ENCODE measurements at places on chromosomes 2 and 18. TPM values are rescaled to one million over a fixed set of nuclear protein-coding genes. Genes with fewer than 3 reads are reported as not detected.

The SLC30A3 gene
- total RNA-seq = 0.24 TPM

The FSIP2 gene
- 0.27 TPM for total RNA-seq

The CHN1 gene
- 1.3 TPM for total RNA-seq

- H3K27ac ChIP-seq = peak overlapping the region; percentile 99
- peaks cover 52% of the 10 kb centered on the region for H3K4me1 ChIP-seq
- no peaks in the 10 kb centered on the region for H3K27me3 ChIP-seq
- H3K4me3 ChIP-seq = no peak overlapping the region
- peak; percentile 83 for DNase-seq
- H3K36me3 ChIP-seq = peaks cover 73% of the 10 kb centered on the region
Observed at GRCh38 chr2:223760838-223761502, 76.4 kb downstream of the AP1S3 start.

- no peak for DNase-seq
- no peaks in the 10 kb centered on the region for H3K36me3 ChIP-seq
- H3K4me3 ChIP-seq = no peak overlapping the region
Observed at GRCh38 chr2:224083638-224084037, 44.6 kb upstream of the SERPINE2 start.

GRCh38 chr2:223811757-223812156 is 25.6 kb downstream of the AP1S3 start:
- no peaks in the 10 kb centered on the region for H3K27me3 ChIP-seq
- H3K27ac ChIP-seq = no peak overlapping the region
- H3K4me1 ChIP-seq = peaks cover 64% of the 10 kb centered on the region
- no peak for DNase-seq
- H3K4me3 ChIP-seq = no peak overlapping the region

GRCh38 chr2:1130922-1131321 is 180.3 kb downstream of the SNTG2 start:
- H3K27me3 ChIP-seq = no peaks in the 10 kb centered on the region
- DNase-seq = no peak
- H3K36me3 ChIP-seq = no peaks in the 10 kb centered on the region
- H3K4me3 ChIP-seq = no peak overlapping the region
- H3K4me1 ChIP-seq = no peaks in the 10 kb centered on the region
